ENCODE measurements at places on chromosomes 5 and 9. TPM values are rescaled to one million over a fixed set of nuclear protein-coding genes. Genes with fewer than 3 reads are reported as not detected.

ERCC8 gene
- 12.3 TPM for total RNA-seq

ARL14EPL gene
- total RNA-seq, result 0.69 TPM

CTNND2 gene
- total RNA-seq, result not detected

PTGR1 gene
- total RNA-seq, result 63.9 TPM

MCIDAS gene
- total RNA-seq, result not detected

SAXO1 gene
- total RNA-seq, result 0.09 TPM

All from bronchial smooth muscle cell (primary cell).